ENCODE measurements at places on chromosomes 2 and 18.

- no peak for DNase-seq
Observed at GRCh38 chr2:159013103-159013502, 44.7 kb downstream of the TANC1 start.

- no peak for DNase-seq
Observed at GRCh38 chr18:3898861-3899613, 449.1 kb downstream of the TGIF1 start.

GRCh38 chr18:79816981-79817606, 19.4 kb downstream of the KCNG2 start:
- no peak for DNase-seq

GRCh38 chr2:182924306-182924705, 57.9 kb upstream of the FRZB start:
- DNase-seq = no peak

DNA sequence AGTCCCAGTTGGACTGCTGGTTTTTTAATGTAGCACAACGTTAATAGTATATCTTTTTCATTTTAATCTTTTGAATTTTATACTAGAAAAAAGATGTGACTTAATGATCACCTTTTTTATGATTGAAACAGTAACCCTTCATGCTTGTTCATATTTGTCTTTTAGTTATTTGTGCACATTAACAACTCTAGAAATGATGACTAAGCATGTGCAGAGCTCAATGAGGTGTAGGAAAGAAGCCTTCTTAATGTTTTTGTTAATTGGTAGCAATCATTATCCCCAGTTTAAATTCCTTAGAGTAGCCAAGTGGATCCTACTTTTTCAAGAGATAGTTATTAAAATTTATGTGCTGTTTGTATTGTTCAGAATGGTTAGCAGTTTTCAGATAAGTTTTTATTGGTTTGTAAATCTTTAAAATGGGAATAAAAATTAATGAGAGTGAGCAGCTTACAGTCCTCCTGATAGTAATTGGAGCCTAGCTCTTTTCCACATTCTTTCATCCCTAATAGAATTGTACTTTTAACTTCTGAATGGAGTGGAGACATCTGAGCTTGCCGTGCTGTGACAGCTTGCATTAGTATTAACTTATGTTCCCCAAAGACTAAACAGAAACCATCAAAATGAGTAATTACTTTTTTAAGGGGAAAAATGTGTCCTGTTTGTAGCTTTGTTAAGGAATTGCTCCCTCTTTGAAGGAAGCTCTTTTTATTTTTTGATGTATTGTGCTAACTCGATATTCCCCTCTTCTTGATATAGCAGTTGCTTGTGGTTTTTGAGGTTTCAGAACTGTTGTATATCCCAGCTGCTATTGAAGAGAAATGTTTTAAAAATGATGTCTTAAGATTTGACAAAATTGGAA, 17.3 kb downstream of the PIK3C3 start:
- no peak for DNase-seq

DNA sequence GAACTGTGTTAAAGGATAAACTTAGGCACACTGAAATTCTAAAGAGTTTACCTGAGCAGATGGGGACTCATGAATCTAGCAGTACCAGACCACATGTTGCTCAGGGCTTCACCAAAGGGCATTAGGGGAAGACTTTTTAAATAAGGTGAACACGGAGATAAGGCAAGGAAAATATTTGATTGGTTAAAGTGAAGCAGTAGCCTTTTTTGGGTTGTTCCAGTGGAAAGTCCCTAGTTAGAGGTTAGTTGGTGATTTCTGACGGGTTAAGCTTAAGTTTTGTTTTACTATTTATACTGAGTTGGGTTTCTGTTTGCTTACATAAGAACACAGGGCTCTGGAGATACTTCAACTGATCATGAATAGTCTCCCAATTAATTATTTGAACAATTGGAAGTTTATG, 722.5 kb downstream of the SOCS6 start:
- DNase-seq = no peak

DNA sequence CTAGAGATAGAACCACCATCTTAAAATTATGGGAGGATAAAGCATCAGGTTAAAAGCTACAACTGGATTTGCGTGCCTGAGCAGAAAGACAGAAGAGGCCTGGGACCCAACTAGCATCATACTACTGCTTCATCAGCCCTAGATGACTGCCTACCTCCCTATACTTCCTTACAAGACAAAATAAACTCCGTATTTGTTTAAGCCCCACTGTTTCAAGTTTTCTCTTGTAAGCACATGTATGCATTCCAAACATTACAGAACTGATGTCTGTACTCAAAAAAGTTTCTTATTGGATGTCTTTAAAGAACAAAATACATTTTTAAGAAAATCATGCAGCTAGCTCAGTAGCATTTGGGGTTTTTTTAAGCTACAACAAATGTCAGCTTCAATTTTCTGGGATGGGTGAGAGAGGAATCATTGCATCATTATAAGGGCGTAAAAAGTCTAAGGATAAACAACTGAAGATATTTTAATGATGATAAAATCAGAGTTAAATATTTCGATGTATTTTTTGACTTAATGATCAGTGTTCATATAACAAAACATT, 213.1 kb downstream of the EXOC6B start:
- DNase-seq = no peak

- no peak for DNase-seq
Observed at GRCh38 chr2:159185401-159186130, 100.9 kb downstream of the WDSUB1 start.

DNA sequence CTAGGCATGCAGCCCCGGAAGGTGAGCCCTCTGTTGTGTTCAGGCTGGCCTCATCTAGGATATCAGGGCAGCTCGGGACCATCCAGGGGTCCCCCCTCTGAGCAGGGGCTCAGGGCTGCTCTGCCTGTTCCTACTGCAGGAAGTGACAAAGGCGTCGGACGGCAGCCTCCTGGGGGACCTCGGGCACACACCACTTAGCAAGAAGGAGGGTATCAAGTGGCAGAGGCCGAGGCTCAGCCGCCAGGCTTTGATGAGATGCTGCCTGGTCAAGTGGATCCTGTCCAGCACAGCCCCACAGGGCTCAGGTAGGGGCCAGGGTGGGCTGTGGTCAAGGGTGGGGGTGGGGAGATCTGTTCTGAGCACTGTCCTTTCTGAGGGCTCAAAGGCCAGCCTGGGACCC, 13.1 kb downstream of the KCNIP3 start:
- no peak for DNase-seq
